ENCODE measurements at places on chromosomes 1 and 21.

DNA sequence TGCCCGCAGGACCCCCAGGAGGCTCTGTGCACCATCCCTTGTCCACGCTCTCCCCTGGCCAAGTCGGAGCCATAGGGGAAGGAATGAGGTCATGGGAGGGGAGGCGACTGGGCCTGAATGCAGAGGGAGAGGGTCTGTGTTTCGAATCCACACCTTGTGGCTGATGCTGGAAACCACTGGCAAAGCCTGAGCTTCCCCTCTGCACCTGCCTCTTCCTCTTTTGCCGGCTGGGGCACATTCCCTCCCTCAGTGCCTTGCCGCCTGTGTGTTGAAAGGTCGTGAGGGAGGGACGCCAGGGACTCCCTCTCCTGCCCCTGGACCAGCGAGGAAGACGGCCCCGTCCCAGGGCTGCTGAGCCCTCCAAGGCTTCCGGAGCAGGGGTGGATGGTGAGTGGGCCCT lies 27.3 kb downstream of the PRDM16 start:
- DNase-seq, result peak; percentile 75

DNA sequence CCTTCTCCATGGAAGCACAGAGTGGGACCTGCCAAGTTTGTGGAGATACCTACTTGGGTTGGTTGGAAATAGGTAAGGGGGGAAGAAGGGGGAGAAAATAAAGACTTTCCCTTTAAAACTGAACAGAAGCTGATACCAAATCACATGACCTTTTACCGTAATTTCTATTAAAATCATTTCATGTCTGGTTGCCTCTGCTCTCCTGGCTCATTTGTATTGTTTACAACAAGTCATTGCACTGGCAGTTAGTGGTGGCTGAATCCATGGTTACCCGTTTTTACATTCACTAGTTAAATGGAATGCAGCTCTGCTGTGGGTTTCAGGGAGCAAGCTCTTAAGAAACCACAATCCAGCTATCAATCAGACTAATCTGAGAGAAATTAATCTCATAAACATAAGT lies 353.7 kb upstream of the ESRRG start:
- no peak for DNase-seq

DNA sequence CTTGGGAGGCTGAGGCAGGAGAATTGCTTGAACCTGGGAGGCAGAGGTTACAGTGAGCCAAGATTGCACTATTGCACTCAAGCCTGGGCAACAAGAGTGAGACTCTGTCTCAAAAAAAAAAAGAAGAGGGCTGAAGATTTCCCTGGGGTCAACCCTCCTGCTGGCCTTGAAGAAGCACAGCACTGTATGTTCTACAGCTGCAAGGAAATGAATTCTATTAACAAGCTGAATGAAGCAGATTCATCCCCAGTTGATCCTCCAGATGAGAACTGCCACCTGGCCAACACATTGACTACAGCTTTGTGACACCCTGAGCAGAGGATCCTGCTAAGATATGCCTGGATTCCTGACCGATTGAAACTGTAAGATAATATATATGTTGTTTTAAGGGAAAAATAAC lies 129.5 kb downstream of the ADSS2 start:
- DNase-seq, result no peak

DNA sequence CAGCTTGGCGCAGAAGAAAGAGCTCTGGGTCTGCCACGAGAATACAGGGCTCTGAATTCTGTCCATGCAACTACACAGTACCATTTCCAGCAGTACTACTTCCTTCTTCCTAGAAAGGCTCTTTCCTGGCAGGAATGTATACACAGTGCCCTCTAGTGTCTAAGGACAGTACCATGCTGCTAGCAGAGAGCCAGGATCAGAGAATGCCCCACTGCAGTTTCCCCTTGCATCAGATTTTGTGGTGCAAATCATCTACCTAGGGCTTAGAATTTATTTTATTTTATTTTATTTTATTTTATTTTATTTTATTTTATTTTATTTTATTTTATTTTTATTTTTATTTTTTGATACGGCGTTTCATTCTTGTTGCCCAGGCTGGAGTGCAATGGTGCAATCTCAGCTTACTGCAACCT lies 50.8 kb downstream of the PAX7 start:
- peak; percentile 72 for DNase-seq

- no peak for DNase-seq
Measured at GRCh38 chr1:3423245-3423829, 31.1 kb upstream of the ARHGEF16 start.

- no peak for DNase-seq
Measured at GRCh38 chr1:54811066-54811465, 9.9 kb upstream of the TTC22 start.

- DNase-seq, result no peak
Measured at GRCh38 chr1:34389974-34390373, 213.3 kb downstream of the C1orf94 start.

DNA sequence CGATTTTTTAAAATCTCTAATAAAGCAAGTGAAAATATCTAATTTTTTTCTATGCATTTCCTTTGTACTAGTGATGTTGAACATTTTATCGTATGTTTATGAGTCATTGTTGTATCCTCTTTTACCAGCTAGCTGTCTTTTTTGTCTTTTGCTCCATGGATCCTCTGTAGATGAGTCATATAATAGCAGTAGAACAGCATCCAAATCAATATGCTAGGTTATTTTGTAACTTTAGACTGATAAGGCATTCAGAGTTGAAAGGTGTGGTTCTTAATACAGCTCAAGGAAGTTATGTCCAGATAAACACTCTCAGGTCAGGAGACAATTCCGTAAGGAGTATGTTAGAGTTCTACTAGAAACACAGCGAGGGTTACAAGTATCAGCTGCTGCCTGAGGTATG lies 31.9 kb downstream of the MAP10 start:
- no peak for DNase-seq

DNA sequence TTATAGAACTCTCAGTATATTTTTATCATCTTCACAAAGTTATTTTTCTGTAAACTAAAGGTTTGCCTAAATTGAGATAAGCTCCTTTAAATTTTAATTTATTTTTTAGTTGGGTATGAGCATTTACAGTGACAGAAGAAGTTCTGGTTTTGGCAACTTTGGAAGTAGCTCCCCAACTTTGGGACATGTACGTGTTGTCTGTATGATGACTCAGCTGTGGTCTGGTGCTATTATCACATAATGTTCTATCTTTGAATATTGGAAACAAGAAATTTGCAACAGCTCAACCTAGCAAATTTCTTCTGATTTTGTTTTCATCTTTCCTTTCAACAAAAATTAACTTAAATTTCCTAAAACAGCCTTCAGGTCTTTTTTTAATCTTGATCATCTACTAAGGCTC lies 46.6 kb upstream of the C1orf105 start:
- DNase-seq, result no peak

GRCh38 chr1:113917400-113918082 lies 11.6 kb upstream of the HIPK1 start:
- DNase-seq, result no peak

GRCh38 chr21:23021481-23021880 lies 2023.3 kb downstream of the NCAM2 start:
- no peak for DNase-seq

DNA sequence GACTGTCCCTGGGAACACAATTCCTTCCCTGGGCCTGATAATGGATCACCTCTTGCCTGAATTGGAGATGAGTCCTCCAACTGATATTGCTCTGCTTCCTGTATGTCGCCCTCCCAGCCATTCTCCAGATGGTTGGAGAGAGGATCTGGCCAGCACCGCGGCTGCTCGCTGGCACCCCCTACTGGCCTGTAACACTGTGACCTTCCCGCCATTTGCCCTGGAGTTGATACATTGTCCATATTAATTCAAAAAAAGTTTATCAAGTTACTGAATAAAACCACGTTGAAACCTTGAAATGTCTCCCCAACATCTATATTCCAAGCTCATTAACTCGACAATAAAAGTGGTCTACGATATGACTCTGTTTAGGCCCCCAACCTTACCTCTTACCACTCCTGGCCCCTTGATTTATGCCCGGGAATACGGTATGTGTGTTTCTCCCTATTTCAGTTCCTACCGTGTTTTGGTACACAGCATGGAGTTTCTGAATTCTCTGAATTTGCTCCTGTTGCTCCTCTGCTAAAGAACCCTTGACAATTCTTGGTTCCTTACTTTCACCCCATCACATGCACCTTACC lies 241.8 kb upstream of the KIAA0040 start:
- peak; percentile 22 for DNase-seq

DNA sequence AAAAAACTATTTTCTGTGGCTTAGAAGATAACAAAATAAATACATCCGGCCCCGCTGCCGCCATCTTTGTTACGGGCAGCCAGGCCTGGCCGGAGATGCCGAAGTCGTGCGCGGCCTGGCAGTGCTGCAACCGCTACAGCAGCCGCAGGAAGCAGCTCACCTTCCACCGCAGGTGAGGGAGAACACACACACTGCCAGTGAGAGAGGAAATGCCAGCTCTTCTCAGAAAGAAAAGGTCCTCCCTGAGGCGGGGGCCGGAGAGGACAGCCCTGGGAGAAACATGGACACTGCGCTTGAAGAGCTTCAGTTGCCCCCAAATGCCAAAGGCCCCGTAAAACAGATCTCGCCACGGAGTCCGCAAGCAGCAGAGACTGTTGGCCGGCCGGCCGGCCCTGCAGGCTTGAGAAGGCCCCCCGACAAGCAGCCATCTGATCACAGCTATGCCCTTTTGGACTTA lies 323.2 kb downstream of the AMY1C start:
- DNase-seq, result no peak

GRCh38 chr1:71986160-71986559 lies 296.2 kb downstream of the NEGR1 start:
- no peak for DNase-seq
